Activated CD4-positive, alpha-beta T cell treated with anti-CD3 and anti-CD28 coated beads, Interleukin-2, amount 50 U/mL, for 48 hours (primary cell): ENCODE measurements at places on chromosomes 2 and 18.

DNA sequence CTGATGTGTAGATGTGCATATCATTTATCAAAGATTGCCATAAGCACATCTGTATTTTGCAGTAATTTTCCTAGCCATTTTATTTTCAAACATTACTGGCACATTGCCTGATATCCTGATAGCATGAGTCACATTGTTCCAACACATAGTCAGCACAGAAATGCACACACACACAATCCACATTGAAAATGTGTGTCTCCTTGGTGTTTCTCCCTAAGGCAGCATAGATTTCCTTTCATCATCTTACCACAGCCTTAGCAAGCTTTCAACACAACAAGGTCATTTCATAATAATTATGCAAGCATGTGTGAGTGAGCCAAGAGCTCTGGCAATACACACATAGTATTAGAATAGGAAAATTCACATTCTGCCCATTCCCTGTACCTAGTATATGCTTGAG is 245.4 kb upstream of the MEIS1 start:
- DNase-seq = no peak

DNA sequence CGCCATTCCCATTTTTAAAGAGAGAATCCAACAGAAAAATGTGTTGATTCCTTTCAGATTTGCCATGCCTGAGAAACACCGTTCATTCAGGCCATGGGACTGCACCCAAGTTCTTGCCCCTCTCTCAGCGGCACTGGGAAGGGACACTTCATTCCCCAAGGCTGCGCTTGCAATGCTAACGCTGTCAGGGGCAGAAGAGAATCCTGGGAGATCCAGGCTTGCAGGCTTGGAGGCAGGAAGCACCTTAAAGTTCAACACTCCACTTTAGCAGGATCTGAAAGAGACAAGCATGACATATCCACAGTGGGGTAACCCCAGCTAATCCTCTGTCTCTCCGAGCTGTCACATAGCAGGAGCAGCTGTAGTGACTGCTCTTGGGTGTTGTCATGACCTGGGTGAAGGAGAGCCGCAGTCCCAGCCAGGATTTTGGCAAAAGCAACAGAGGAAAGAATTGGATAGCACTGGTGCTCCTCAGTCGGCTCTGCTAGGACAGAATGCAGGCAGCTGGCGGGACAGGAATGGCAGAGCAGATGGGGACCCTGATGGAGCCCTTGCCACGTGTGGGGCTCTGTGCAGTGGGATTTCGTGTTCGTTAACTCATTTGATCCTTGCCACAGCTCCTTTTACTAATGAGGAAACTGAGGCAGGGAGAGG is 22.0 kb upstream of the ODC1 start:
- DNase-seq = no peak

DNA sequence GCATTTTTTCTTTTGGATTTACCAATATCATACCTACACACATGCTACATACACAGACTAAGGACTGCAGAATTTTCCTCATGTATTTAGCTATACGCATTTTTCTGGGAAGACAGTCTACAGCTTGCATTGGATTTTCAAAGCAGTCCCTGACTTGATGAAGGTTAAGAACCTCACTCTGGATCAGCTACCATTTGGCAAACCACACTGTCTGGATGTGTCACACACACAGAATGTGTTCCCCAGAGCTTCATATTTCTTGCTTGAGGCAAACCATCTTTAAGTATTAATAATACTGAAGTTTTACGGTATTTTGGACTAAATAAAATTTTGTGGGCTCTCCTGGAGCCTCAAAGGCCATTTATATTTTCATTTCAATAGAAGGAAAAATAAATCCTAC is 102.3 kb downstream of the TCF4 start:
- DNase-seq = no peak

- no peak for DNase-seq
Observed at GRCh38 chr2:1675633-1676032, 68.7 kb downstream of the PXDN start.

GRCh38 chr2:98601532-98602132 is 6.7 kb downstream of the COA5 start:
- no peak for DNase-seq

DNA sequence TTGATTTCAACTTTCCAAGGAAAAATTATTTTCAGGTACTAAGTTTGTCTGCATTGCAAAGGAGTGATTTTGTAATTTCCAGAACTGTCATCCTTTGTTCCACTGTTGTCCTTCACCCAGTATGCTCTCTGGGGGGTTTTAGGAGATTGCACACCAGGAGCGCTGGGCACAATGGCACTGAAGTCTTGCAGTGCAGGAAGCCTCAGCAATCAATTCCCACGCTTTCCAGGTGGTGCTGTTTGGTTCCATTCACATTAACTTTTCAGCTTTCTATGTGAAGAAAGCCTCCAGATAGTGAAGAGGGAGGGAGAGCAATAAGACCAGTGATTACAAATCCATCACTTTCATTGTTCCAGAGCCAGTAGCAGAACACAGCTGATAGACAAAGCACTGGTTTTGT is 344.0 kb upstream of the VWC2L start:
- no peak for DNase-seq

GRCh38 chr2:19346983-19347618 is 11.3 kb downstream of the OSR1 start:
- DNase-seq = no peak

GRCh38 chr18:78739882-78740677 is 239.5 kb upstream of the SALL3 start:
- DNase-seq = no peak

GRCh38 chr2:176130147-176130956 is 847 bp downstream of the HOXD8 start:
- DNase-seq = no peak

DNA sequence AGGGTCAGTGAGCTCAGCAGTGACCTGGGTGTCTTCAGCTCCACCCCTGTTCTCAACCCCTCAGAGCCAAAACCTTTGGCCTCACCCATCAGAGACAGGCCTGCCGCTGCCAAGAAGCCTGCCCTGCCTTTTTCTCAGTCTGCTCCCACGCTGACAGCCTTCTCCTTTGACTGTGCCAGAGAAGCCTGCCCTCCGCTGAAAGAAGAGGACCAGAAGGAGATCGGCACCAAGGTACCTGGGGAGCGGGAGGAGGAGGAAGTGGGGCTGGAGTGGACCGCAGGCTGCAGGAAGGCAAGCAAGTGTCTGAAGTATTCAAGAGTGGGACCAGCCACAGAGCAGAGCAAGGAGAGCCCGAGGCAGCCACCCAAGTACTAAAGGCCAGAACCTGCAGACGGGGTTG is 33.2 kb downstream of the TOGARAM2 start:
- DNase-seq = peak; percentile 44

DNA sequence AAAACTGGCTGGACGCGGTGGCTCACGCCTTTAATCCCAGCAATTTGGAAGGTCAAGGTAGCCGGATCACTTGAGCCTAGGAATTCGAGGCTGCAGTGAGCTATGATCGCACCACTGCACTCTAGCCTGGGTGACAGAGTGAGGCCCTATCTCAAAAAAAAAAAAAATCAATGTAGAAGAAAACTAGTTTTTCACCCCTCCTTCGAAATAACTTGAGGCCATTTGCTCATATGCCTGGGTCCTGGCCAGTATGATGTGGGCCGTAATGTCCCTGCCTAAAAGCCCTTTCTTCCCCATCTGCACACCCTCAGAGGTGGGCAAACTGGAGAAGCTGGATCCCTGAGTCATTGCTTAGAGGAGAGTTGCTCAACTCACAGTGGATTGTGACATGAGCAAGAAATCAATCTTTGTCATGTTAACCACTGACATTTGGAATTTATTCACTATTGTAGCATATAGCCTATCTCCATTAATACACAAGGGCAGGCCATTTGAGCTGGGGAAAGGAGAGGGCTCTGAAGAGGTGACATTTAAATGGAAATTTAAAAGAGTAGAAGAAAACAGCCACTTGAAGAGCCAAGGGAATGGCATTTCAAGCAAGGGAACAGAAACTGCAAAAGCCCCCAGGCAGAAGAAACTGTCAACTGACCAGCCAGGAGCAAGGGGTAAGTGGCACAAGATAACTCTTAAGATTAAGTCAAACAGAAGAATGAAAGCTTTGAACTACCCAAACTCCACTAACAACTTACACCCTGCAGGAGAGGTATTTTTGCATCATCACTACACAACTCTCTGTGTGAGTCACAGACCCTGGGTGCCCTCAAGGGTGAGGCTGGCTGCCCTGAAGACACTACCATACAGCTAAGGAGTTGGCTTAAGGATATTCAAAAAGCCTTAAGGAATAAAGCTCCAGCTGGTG is 7.6 kb upstream of the METTL21A start:
- no peak for DNase-seq

GRCh38 chr2:129092956-129093355 is 774.3 kb upstream of the HS6ST1 start:
- DNase-seq = no peak

DNA sequence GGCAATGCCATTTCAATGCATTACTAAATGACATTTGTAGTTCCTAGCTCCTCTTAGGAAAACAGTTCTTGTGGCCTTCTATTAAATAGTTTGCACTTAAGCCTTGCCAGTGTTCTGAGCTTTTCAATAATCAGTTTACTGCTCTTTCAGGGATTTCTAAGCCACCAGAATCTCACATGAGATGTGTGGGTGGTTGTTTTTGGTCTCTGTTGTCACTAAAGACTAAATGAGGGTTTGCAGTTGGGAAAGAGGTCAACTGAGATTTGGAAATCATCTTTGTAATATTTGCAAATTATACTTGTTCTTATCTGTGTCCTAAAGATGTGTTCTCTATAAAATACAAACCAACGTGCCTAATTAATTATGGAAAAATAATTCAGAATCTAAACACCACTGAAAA is 45.3 kb downstream of the HADHB start:
- DNase-seq = no peak

DNA sequence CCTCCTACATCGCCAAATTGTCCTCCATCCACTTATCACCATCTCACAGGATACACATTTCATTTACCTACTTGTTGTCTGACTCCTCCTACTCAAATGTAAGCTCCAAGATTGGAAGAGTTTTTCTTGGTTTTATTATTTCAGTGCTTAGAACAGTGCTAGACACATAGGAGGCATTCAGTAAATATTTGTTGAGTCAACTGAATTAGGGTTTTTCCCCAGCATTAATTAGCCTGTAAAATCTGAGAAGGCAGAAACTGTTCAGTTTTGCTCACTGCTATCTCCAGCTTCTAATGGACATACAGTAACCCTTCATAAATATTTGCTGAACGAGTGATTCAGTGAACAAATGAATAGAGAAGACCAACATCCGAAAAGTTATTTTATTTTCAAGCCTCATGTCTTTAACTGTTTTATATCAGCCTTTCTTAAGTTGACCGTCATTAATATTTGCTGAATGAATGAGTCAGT is 800 bp downstream of the TTC21B start:
- DNase-seq = no peak

- peak; percentile 43 for DNase-seq
Observed at GRCh38 chr2:94986392-94986963, 39.0 kb upstream of the MAL start.

GRCh38 chr2:74458938-74459363 is 713 bp downstream of the WBP1 start:
- no peak for DNase-seq

DNA sequence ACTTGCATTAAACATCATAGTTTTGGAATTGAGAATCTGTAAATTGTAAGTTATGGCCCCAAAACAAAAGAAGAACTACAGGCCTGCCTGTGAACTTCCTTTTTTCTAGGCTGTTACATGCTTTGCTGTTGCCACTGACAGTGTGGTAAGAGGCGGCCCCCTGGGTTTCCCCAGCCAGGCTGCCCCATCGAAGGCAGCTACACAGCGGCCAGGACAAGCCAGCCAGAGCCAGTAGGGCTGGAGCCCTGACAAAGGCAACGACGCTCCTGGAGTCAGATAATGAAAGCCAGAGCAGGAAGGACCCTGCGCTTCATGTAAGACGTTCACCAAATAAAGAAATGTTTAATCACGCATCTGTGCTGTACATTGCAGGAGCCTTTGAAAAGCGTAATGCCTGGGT is 55.0 kb downstream of the ANKRD44 start:
- peak; percentile 76 for DNase-seq

- no peak for DNase-seq
Observed at GRCh38 chr2:66869076-66869475, 434.2 kb downstream of the MEIS1 start.

DNA sequence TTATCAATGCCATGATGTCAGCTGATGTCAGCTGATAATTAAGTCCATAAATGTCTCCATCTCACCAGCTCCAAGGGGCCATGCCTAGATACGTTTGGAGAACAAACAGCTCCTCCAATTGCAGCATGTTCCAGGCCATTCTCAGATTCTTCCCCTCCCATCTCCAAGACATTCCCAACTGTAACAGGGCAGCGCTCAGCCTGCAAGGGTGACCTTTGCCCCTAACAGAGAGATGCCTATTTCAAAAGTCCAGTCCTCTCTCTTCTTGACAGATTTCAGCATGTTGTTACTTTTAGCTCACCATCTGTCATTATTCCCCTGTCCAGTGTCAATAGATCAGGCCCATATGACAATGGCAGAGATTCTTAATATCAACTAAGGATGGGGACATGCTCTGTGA is 9.9 kb downstream of the PSD4 start:
- no peak for DNase-seq

- DNase-seq = no peak
Observed at GRCh38 chr2:60365556-60365955, 187.9 kb downstream of the BCL11A start.

- DNase-seq = no peak
Observed at GRCh38 chr18:55588870-55589595, 1.0 kb upstream of the TCF4 start.

DNA sequence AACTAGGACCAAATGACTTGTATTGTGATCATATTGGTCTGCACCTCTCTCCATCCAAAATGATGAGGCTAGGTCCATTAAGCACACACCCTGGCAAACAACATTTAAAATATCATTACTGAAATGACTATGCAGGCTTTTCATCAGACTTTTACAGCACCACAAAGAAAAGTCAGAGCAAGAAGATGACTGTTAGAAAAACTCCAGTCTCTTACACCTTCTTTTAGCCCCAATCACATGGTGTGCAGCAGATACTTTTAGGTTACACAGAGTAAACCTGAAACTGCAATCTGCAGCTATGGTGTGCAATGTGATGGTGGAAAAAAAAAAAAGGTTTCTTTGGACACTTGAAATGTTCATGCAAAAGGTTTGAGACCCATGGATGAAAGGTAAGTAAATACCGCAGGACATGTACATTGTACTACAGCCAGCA is 5.4 kb upstream of the POLI start:
- no peak for DNase-seq

GRCh38 chr2:238388794-238389193 is 37.9 kb upstream of the ASB1 start:
- no peak for DNase-seq

- no peak for DNase-seq
Observed at GRCh38 chr2:150141226-150142001, 346.1 kb downstream of the RND3 start.

GRCh38 chr2:7819316-7819715 is 862.5 kb upstream of the ID2 start:
- DNase-seq = no peak

GRCh38 chr2:127293386-127293747 is 577 bp downstream of the ERCC3 start:
- DNase-seq = peak; percentile 21
